Ovary (tissue), 10 donors: ENCODE measurements at places on chromosomes 12 and 14. TPM values are rescaled to one million over a fixed set of nuclear protein-coding genes. Genes with fewer than 3 reads are reported as not detected.

DNA sequence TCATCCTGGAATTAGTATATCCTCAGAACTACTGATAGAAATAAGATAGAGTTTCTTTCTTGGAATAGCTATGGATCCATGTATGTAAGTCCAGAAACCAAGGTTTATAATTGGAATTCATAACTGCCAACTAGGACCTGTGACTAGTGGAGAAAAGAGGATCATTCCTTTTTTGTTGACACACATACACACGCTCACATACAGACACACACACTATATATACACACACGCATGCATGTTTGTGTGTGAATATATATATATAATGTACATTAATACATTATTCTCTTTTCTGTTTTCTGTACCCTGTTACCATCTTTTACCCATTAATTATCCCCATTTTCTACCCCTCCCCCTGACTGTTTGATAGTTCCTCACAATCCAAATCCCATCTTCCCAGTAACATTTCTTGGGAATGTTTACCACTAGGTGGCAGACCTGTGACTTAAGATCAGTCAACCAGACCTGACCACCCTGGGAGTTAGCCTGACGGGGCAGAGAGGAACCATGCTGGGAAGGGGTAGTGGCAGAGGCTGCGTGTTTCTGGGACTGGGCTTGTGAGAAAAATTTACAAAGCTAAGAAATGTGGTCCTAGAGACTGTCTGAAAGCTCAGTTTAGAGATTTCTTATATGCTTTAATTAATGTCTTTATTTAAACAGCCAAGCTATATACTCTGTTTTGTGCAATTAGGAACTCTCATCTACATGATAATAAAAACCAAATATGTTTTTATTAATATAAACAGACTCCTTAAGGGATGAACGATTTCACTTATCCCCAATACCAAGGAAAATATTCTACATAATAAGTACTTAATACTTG lies 308.0 kb downstream of the PPFIA2 start:
- H3K36me3 ChIP-seq, result no peaks in the 10 kb centered on the region
- no peak for DNase-seq
- H3K4me1 ChIP-seq, result no peaks in the 10 kb centered on the region
- no peaks in the 10 kb centered on the region for H3K27me3 ChIP-seq
- H3K4me3 ChIP-seq, result no peak overlapping the region
- no peak overlapping the region for H3K27ac ChIP-seq

The CEP128 gene
- 14.3 TPM for total RNA-seq

GRCh38 chr12:123126294-123127181 lies 24.4 kb downstream of the PITPNM2 start:
- H3K36me3 ChIP-seq, result no peaks in the 10 kb centered on the region
- no peak overlapping the region for H3K4me3 ChIP-seq
- peak; percentile 83 for DNase-seq
- H3K27me3 ChIP-seq, result no peaks in the 10 kb centered on the region

DNA sequence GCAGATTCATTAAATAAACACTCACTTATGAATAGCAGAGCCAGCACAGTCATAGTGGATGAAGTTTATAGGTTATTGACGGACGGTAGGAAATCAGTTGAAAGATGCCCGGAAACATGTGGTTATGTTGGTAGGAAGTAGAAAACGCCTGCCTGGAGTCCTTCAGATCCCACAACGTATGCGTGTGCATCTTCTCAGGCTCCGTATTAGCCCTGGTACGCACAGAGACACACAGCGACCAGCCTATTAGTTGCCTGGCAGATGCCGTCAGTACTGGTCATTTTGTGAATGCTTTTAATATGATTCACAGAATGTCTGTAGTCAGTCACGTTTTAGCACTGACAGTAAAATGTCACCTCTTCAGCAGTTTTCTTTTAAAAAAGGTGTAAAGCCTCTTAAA lies 196.4 kb downstream of the RGS6 start:
- no peak overlapping the region for H3K27ac ChIP-seq
- H3K4me1 ChIP-seq, result no peaks in the 10 kb centered on the region
- no peak overlapping the region for H3K4me3 ChIP-seq
- H3K27me3 ChIP-seq, result no peaks in the 10 kb centered on the region

GRCh38 chr14:77157740-77158139 lies 16.1 kb upstream of the ZDHHC22 start:
- no peaks in the 10 kb centered on the region for H3K27me3 ChIP-seq
- DNase-seq, result no peak
- no peak overlapping the region for H3K4me3 ChIP-seq
- H3K27ac ChIP-seq, result no peak overlapping the region
- no peaks in the 10 kb centered on the region for H3K4me1 ChIP-seq
- H3K36me3 ChIP-seq, result no peaks in the 10 kb centered on the region

The STAC3 gene
- total RNA-seq, result 1.1 TPM

DNA sequence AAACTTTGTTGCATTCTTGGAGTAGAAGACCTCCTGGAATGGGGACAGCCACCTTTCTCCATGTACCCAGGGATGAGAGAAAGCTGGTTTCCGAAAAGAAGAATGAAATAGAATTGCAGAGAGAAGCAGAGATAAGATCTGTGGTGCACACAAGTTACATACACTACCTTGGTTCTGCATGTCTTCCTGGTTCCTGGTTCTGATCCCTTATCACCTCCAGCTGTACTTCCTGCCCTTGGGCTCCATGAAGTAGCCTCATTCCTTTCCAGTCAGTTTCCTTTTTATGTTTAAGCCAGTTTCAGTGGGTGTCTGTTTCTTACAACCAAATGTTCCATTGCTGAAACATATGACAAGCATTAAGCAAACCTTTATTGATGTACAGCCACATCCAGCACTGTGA lies 69.3 kb downstream of the FBXW8 start:
- H3K27me3 ChIP-seq, result no peaks in the 10 kb centered on the region
- H3K27ac ChIP-seq, result no peak overlapping the region
- H3K36me3 ChIP-seq, result no peaks in the 10 kb centered on the region
- H3K4me1 ChIP-seq, result no peaks in the 10 kb centered on the region
- H3K4me3 ChIP-seq, result no peak overlapping the region

DNA sequence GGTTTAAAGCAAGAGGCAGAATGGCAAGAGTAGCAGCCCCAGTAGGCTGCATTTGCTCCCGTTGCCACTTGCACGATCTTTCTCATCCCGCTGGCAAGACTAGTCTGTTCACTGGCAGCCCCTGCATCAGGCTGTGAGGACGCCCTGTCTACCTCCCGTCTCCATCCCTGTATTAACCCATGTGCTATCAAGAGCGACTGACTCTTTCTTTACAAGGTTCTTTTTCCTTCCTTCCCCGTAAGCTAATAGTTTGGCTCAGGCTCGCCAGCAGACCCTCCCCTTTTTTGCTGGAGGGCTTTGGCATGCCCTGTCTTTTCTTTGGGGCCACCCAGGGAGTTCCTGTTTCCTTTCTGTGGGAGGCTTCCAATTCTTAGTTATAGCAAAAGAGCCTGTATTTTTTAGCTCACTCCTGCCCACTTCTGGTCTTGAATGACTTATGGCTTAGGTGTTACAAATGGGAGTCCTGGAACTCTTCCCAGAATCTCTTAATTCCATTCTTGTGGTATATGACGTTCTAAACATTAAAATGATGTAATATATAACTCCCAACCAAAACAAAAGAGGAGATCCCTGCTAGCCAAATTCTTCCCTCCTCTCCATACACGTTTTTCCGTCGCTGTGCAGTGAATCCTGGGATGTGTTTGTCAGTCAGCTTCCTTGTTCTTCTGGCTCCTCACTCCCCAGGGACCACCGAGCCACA lies 149.0 kb downstream of the PRKCH start:
- no peaks in the 10 kb centered on the region for H3K36me3 ChIP-seq
- no peak overlapping the region for H3K27ac ChIP-seq
- H3K4me3 ChIP-seq, result no peak overlapping the region

The MRPL42 gene
- 49.4 TPM for total RNA-seq

The WNT1 gene
- total RNA-seq, result not detected

DNA sequence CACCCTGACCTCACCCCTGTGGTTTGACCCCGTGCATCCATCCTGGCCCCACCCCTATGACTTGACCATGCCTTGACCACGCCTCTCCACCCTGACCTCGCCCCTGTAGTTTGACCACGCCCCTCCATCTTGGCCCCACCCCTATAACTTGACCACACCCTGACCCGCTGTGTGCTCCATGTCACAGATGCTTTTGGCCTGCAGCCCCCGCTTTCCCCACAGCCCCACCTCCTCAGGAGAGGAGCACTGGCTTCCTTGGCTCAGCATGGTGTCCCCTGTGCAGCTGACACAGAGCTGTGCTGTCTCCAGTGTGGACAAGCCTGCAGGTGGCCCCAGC lies 269.9 kb upstream of the SFSWAP start:
- no peaks in the 10 kb centered on the region for H3K36me3 ChIP-seq
- H3K4me3 ChIP-seq, result no peak overlapping the region
- H3K27me3 ChIP-seq, result no peaks in the 10 kb centered on the region
- DNase-seq, result no peak

- peaks cover 10% of the 10 kb centered on the region for H3K4me1 ChIP-seq
- no peak overlapping the region for H3K4me3 ChIP-seq
- DNase-seq, result no peak
- no peaks in the 10 kb centered on the region for H3K27me3 ChIP-seq
- H3K36me3 ChIP-seq, result no peaks in the 10 kb centered on the region
Observed at GRCh38 chr12:124191024-124191359, 103.9 kb upstream of the RFLNA start.

The LTBR gene
- total RNA-seq, result 101 TPM

DNA sequence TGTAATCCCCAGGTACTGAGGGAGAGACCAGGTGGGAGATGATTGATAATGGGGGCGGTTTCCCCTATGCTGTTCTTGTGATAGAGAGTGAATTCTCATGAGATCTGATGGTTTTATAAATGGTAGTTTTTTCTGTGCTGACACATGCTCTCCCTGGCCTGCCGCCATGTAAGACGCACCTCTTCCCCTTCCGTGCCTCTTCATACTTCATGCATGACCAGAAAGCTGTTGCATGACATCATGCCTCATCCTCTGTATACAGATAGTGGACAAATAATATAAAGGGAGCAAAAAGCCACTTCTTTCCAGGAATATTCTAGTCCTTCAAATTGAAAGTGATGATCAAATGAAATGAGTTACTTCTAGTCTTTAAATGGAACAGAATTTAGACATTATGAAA lies 47.3 kb upstream of the LRIG3 start:
- no peaks in the 10 kb centered on the region for H3K4me1 ChIP-seq
- H3K36me3 ChIP-seq, result no peaks in the 10 kb centered on the region
- DNase-seq, result no peak
- H3K4me3 ChIP-seq, result no peak overlapping the region
- no peak overlapping the region for H3K27ac ChIP-seq
- no peaks in the 10 kb centered on the region for H3K27me3 ChIP-seq
